ENCODE measurements at places on chromosomes 2 and 18.

GRCh38 chr2:195600778-195601177 lies 56.2 kb upstream of the SLC39A10 start:
- no peak for DNase-seq

DNA sequence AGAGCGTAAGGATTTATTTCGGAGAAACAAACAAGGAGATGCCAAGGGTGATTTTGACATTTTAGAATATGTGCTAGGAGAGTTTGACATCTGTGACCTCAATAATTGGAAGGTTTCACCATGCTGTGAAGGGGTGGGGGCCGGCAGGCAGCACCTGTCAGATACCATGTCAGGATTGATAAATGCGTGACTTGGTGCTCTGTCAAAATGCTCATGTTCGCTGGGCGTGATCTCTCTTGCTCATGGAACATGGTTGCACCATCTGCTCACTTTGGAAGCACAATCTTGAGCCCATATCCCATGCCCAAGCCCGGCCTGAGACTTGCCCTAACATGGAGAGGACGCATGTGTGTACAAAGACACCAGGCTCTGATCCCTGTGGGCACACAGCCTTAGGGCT lies 347.6 kb downstream of the RNF144A start:
- no peak for DNase-seq

DNA sequence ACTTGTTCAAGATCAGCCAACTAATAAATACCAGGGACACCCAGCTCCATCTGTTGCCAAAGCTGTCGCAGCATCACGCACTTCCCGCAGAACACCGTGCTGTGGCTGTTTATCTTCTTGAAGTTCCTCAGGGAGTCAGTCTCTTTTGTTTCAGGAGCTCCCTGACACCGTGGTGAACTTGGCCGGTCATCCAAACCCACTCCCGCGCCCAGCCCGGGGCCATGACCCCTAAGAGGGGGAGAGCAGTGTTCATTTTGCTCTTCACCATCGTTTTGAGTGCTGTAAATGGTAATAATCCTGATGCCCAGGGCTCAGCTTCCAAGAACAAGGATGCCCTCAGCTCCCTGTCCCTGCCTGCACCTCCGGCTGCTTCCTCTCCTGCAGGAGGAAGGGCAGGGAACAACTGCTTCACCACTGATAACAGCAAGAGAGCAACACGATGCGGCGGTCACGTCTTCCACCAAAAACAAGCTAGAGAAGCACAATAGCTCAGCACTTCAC lies 131.4 kb downstream of the SEPTIN10 start:
- no peak for DNase-seq

DNA sequence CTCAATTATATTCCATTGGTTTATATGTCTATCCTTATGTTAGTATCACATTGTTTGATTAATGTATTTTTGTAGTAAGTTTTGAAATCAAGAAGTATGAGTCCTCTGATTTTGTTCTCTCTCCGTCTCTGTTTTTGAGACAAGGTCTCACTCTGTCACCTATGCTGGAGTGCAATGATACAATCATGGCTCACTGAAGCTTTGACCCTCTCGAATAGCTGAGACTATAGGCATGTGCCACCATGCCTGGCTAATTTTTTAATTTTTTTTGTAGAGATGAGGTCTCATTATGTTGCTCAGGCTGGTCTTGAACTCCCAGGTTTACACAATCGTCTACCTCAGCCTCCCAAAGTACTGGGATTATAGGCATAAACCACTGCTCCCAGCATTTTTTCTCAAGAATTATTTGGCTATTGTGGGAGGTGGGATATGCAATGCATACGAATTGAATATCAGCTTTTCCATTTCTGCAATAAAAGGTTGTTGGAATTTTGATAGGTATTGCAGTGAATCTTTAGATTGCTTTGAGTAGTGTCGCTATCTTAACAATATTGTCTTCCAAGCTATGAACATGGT lies 17.7 kb upstream of the GORASP2 start:
- no peak for DNase-seq

DNA sequence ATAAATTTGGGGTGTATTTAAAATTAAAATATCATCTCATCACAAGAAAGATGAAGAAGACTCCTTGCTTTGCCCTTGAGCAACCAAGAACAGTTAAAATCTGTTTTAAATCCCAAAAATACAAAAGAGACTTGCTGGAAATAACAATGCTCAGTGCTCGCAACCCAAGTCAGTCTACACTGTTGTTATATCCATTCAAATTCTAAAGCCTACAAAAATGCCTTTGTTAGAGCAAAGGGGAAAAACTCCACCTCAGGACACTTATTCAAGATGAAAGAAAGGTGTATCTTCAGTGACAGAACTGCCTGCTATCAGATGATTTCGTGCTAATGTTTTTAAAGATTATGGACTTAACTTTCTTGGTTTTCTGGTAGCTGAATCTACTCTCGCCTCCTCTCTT lies 111.9 kb upstream of the TANK start:
- DNase-seq: no peak

- no peak for DNase-seq
Measured at GRCh38 chr18:35703043-35703688, 121.6 kb downstream of the GALNT1 start.

- no peak for DNase-seq
Measured at GRCh38 chr18:8264861-8265411, 344.3 kb upstream of the RAB12 start.

- no peak for DNase-seq
Measured at GRCh38 chr2:119724656-119725485, 34.9 kb upstream of the PTPN4 start.

DNA sequence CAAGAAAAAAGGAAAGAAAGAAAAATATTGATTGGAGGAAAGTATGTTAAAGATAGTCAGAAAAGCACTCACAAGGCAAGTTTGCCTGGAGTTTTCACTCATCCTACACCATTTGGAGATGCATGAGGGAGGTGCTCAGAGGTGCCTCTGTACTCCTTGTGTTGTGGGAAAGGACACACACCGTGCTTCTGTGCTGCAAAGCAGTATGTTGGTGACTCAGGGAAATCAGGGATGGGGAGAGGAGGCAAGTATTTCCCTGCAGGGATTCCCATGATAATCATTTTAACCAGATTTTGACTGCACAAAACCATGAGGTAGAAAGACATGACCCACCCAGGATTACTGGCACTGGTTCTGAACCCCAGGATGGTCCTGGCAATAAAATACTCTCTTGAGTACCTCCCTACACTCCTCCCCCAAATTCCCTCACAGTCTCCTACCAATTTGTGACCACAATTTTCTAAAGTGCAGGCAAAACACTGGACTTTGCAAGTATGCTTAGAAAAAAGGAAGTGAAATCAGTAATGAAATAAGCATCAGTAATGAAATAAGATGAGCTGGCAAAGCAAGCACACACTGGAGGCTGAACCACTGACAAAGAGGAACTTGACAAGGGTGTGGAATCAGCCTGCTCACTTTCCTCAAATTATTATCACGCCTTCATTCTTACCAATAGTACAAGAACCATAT lies 155.5 kb upstream of the ACVR2A start:
- no peak for DNase-seq

DNA sequence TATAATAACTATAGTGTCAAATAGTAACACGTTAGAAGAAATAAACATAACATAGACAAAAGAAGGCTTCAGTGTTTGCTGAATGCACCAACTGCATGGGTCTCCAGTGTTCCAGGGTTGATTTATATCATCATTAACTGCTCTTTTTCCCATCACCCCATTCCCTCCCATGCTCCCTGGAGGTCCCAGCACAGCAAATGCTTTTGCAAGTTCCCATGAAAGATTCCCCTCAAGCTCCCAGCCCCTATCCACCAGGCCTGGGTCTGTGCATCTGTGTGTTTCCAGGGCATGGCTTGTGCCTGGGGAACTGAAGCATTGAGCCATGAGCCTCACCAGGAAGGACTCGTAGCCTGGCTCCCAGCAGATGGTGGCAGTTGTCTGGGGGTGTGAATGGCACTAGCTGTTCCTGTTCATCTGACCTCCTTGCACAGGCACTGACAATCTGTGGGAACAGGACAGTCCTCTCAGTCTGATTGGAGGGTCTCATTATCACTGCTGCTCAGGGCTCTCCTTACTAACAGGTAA lies 164.6 kb upstream of the RMP24 start:
- DNase-seq: no peak

- DNase-seq: no peak
Measured at GRCh38 chr18:69357590-69357989, 43.1 kb upstream of the DOK6 start.

GRCh38 chr18:46331316-46331715 lies 227.1 kb downstream of the HAUS1 start:
- DNase-seq: no peak

All from central memory CD4-positive, alpha-beta T cell (primary cell).